GDM1 (cell line): ENCODE measurements at places on chromosomes 6 and 20.

- DNase-seq, result no peak
Measured at GRCh38 chr6:14934013-14934412, 311.9 kb upstream of the JARID2 start.

DNA sequence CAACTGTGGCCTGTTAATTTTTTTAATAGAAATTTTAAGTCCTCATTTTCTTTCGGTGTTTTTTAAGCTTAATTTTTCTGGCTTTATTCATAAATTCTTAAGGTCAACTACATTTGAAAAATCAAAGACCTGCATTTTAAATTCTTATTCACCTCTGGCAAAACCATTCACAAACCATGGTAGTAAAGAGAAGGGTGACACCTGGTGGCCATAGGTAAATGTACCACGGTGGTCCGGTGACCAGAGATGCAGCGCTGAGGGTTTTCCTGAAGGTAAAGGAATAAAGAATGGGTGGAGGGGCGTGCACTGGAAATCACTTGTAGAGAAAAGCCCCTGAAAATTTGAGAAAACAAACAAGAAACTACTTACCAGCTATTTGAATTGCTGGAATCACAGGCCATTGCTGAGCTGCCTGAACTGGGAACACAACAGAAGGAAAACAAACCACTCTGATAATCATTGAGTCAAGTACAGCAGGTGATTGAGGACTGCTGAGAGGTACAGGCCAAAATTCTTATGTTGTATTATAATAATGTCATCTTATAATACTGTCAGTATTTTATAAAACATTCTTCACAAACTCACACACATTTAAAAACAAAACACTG, 10.1 kb downstream of the HFE start:
- DNase-seq, result peak; percentile 39

- DNase-seq, result no peak
Measured at GRCh38 chr6:169014211-169015197, 239.1 kb downstream of the THBS2 start.

DNA sequence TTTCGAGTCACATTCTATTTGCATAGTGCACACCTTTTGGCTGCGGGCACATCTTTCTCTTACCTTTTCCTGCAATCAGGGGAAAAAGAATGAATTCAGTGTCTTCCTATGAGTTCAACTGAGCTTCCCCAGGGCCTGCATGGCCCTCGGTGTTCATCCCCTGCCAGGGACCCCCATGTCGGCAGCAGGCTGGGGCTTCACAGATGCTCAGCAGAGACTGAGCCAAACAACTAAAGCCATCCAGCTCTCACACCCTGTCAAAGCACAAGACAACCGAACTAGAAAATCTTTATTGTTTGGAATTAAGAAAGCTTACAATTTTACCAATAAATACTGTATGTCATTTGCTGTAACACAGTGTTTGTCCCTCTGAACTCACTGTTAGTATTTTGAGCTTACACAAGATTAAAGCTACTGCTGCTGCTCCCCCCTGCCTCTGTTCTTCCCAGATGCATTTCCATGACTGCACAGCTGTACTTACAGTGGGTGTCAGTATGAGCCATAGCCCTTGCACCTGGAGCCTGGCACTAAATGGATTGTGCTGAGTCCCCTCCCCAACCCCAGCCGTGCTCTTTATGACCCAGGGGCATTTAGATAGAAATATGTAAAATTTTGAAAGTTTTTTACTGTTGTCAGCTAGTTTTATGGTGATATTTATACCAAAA, 205.8 kb downstream of the TMEM242 start:
- DNase-seq, result no peak

DNA sequence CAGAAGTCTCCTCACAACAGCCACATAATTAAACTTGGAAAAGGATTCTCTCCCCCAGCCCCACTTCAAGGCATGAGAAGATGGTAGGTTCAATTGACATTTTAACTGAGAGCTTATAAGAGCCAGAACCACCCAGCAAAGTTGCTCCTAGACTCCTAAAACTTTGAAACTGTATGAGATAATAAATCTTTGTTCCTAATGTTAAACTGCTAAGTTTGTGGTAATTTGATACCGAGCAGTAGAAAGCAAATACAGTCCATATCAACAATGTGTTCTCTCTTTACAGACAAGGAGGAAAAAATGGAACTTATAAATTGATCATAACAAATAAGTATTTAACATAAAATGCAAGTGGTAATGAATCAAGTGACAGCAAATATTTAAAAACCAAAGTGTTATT, 831.8 kb downstream of the MAFB start:
- DNase-seq, result no peak

DNA sequence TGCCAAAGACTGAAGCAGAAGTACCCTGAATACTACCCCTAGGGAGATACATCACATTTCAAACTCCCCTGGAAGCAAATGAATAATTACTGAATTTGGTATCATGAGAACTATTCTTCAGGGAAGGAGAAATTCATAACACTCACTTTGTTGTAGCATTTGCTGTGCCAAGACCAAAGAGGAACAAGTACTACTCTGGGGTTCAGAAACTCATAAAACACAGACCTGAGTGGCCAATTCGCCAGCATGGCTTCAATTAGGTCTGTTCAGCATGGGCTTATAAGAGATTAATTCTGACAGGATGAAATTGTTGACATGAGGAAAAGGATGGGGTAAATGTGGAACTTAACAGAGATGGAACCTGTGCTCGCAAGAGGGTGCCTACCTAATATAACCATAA, 6.5 kb downstream of the ELOVL5 start:
- no peak for DNase-seq

GRCh38 chr20:57396984-57397692, 5.9 kb downstream of the RBM38 start:
- DNase-seq, result no peak

DNA sequence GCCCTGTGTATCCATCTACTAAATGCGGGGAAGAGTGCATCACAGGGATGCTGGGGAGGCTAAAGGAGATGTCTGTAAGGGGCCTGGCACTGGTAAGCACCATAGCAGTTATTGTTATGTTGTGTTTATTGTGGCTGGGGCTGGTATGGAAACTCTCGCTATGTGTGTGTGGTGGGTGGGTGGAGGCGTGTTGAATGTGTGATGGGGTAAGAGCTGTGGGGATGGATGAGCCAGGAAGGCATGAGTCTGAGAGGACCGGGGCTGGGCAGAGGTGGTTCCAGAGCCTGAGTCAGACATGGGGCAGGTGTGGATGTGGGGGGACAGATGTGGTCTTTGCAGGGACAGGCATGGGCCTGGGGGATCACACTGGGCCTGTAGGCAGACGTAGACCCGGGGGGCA, 88.1 kb downstream of the GRM4 start:
- no peak for DNase-seq

- DNase-seq, result no peak
Measured at GRCh38 chr20:5088688-5089087, 31.1 kb downstream of the PCNA start.

GRCh38 chr20:43508604-43509040, 1.1 kb downstream of the L3MBTL1 start:
- DNase-seq, result no peak
